Caki2 (cell line): ENCODE measurements at places on chromosomes 5 and 9. TPM values are rescaled to one million over a fixed set of nuclear protein-coding genes. Genes with fewer than 3 reads are reported as not detected.

- DNase-seq, result no peak
These were observed 417.1 kb downstream of the BNC2 start for GRCh38 chr9:16453390-16453789.

Gene DMGDH
- total RNA-seq, result 6.7 and 9.6 TPM in 2 replicates

GRCh38 chr9:98603821-98604383 lies 104.8 kb downstream of the GABBR2 start:
- no peak for DNase-seq

GRCh38 chr5:131994533-131995226 lies 16.8 kb downstream of the ACSL6 start:
- DNase-seq, result no peak

DNA sequence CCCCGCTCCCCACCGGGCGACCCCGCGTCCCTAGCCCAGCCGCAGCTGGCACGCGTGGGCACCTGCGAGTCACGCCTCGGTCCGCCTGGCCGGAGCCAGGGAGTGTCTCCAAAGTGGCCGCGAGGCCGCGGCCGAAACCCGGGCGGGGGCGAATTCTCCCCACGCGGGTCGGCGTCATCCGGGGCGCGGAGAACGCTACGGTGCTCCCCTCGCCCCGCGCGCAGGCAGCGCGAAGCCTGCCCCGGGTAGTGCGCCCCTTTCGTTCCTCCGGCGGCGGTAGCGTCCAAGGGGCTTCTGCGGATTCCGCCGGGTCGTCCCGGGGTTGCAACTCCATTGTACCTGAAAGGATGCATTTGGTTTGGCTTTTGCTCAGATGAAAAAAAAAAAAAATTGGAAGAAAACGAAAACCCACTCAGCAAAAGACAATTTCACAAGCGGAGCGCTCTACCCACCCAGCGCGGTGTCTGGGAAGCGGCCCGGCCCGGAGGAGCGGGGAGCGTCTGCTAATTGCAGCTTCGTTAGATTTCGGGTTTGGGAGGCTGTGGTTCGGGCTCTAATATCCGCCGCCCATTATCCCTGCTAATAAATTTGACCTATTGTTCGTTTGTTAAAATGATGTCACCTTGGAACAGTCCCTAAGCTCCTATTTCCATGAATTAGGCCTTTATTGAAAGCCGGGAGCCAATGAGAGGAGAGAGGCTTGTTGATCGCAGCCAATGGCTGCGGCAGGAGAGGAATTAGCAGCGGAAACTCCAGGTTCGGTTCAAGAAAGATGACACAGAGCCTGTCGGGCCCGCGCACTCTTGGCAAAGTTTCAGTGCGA lies at the start of gene TLX3:
Gene TLX3, plus strand, starts transcription at position 796 of the 823 bp plus-strand sequence. CDS start 118 bp downstream, outside the sequence.
- no peak for DNase-seq

Gene LCP2
- total RNA-seq, result not detected in 2 replicates

Gene PTCH1
- total RNA-seq, result 2.6 and 3.1 TPM in 2 replicates

GRCh38 chr9:110426052-110426709 lies 88.5 kb upstream of the TXNDC8 start:
- DNase-seq, result peak; percentile 12

Gene SPZ1
- not detected in 2 replicates for total RNA-seq

DNA sequence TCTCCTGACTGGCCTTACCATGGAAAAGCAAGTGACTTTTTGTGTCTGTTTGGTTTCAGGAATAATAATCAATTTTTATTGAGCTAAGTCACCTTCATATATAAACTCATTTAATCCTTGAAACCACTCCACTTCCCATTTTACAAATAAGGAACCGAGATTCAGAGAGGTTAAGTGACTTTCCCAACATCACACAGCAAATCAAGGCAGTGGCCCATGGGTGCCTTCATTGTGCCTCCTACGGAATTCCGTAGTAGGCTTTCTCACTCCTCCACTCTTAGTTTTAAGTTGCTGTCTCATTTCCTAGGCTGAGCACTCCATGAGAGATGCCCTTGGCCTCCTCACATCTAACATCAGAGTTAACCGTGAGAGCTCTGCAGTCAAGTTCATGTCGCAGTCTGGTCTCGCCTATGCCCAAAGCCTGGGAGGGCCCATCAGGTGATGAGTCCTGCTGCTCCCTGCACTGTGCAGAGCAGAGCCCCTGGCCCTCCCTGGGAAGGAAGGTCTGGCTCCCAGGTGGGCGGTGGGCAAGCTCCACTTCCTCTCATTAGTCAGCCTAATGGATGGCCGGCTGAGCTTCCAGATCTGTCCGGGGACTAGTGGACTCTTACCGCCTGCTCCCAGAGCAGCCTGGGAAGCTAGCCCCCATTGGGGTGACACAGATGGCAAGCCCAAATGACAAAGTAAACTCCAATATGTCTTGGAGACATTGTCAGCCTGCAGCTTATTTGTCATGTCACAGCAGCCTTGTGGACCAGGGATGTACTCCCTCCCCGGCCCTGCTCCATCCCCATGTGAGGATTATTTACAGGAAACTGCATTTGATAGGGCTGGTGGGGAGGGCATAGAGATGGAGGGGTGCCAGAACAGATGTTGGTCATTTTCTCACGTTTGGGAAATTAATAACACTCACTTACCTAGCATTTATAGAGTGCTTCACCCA lies 123.4 kb downstream of the MVB12B start:
- no peak for DNase-seq

DNA sequence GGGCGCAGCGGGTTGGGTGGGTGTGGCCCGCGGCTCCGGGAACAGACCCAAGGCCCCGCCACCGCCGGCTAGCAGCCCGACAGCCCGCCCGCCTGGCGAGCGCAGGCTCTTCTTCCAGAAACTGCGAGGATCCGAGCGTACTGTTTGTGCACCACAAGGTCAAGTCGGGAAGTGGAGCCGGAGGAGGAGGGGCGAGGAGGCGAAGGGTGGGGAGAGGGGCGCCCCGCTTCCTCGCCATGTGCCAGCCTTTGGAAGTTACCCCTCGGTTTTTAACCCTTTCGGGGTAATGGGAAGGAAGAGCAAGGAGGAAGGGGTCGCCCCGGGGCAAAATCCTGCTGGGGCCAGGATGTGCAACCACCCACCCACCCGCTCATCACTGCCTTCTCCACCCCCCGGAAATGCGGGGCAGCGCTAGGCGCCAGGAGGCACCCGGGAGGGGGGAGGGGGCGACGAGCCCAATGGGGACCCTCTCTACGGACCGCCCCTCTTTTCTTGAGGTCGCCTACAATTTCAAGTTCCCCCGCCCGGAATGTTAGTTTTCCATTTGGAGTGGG lies 1.1 kb upstream of the JADE2 start:
- DNase-seq, result peak; percentile 81

DNA sequence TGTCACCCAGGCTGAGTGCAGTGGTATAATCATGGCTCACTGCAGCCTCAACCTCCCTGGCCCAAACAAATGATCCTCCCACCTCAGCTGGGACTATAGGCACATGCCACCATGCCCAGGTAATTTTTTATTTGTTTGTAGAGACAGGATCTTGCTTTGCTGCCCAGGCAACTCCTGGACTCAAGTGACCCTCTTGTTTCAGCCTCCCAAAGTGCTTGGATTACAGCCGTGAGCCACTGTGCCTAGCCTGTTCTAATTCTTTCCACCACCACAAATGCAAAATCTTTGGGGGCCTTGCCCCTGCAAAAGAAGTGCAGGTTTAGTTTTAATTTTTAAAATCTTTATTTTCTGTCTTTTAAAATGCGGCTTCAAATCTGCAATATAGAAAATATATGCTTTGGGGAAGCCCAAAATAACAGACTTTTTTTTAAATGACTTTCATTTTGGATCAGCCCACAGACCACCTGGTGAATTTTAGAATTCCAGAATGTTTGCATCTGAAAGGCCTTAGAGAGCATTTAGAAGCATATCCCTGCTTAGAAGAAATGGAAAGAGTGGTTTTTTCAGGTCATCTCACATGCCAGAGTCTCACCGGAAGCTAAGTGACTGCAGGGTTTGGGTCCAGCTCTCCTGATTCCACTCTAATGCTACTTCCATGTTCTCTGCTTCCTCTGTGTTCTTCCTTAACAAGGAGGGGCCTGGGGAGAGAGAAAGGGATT lies 111.4 kb upstream of the FER start:
- no peak for DNase-seq

Gene ZNF169
- total RNA-seq, result 2.5 TPM in 1 of 2 replicates, not detected in the other
